Germinal center (tissue), 1 donor: ENCODE measurements at places on chromosomes 3 and 15.

DNA sequence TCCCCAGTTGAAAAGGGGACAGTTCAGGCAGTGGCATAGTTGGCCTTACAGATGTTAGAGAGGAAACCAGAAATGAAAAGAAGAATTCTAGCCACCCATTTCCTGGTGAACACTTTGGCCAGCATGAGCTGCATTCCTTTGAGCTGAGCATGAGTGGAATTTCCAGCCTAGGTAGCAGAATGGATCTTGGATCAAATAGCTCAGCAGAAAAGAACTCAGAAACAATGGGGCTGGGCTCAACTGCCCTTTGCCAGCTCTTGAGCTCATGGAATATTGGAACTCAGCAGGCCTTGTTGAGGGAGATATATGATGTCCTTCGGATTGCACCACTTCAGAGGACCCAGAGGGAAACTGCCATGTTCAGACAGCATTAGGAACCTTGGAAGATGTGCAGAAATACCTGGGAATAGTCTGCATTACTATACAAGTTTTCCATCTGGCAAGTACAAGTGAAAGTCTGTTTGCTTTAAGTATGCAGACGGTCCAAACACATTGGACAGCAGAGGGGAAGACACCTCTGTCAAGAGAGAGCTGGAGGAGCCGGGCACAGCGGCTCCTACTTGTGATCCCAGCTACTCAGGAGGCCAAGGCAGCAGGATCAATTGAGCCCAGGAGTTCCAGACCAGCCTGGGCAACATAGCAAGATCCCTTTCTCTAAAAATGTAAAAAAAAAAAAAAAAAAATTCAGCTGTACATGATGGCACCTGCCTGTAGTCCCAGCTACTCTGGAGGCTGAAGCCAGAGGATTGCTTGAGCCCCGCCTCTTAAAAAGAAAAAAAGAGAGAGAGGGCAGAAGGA, 3.1 kb upstream of the CDV3 start:
- no peak for DNase-seq

- DNase-seq: no peak
Measured at GRCh38 chr3:72036899-72037298, 252.0 kb upstream of the PROK2 start.

DNA sequence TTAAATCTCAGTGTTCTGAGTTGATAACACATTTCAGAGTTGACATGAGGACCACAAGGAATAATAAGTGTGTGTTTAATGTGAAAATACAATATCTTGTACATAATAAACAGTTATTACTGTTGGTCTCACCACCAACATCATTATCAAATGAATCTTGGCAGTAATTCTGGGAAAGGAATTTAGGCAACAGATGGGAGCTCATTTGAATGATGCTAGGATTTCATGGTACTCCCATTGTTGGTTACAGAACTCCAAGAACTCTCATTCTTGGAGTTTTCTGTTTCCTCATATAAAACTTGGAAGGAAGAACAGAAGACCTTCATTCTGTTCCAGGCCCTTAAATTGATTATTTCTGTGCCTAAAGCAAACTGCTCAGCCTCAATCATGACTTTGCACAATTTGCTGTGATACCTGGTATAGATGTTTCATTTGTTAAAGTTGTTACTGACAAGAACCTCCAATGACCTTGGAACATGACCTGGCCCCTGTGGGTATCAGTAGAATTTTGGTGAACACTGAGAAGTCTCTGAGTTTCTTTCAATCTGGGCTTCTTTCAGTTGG, 385.8 kb downstream of the LPP start:
- DNase-seq: no peak

- DNase-seq: no peak
Measured at GRCh38 chr3:194579091-194579606, 54.1 kb downstream of the TMEM44 start.

- DNase-seq: no peak
Measured at GRCh38 chr3:4458961-4459360, 8.1 kb downstream of the SUMF1 start.

DNA sequence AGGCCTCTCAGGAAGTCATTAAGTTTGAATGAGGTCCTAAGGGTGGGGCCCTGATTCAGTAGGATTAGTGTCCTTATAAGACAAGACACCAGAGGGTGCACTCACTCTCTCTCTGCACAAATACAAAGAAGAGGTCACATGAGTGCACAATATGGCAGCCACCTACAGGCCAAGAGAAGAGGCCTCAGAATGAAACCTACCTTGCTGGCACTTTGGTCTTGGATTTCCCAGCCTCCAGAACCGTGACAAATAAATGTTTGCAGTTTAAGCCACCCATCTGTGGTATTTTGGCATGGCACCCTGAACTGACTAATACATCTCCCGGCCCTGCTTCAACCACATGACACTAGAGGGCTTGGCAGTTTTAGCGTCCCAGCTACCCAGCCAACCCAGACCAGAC, 73.9 kb upstream of the CHRNB4 start:
- DNase-seq: no peak

- DNase-seq: no peak
Measured at GRCh38 chr3:15940641-15941040, 142.9 kb upstream of the ANKRD28 start.

GRCh38 chr3:170007031-170007663, 30.6 kb upstream of the GPR160 start:
- peak; percentile 28 for DNase-seq

GRCh38 chr3:16060945-16061344, 113.5 kb upstream of the GALNT15 start:
- no peak for DNase-seq

DNA sequence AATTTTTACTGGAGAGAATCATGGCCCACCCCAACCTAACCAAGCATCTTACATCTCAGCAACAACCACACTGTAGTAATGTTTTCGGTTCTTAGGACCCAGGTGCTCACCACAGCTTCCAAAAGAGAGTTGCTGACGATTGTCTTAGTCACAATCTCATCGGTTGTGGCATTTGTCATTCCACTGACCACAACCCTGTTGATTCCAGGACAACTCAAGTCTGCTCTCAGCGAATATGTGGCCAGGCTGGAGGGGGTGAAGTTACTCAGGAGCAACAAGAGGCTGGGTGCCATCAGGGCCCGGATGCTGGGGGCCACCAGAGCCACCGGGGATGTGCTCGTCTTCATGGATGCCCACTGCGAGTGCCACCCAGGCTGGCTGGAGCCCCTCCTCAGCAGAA, 25.9 kb downstream of the GALNT15 start:
- DNase-seq: no peak

DNA sequence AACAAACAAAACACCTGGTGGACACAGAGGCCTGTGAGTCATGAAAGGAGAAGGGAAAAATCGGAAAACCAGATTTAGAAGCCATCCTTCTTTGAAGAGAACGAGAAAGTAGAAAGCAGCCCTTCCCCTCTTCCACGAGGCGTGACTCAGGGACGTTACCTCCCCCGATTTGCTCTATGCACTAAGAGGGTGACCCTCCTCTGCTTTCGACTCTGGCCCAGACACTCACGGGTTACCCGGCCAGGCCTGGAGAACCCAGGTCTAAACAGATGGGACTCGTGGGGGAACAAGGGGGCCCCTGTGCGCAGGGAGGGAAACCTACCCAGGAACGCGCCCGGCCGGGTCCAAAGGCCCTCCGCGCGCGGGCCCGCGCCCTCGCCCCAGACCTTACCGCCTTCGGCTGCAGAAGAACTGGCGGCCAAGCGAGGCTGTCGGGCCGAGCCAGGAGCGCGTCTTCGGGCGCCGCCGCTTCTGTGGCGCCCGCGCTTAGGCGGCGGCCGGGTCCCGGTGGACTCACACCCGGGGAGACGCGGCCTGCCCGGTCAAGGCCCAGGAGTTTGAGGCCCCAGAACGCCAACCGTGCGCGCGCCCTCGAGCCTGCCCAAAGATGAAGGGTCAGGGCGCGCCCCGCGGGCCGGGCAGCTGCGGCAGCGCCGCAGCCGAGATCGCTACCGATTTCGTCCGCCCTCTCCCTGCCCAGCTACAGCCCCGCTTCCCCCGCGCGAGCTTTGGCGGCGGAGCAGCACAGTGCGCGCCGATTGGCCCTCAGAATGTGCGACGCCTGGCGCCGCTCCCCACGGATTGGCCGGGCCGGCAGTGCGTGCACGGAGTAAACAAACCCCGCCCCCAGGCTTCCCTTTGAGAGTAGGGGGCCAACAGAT, at the start of gene TFDP2:
Gene TFDP2, minus strand, starts transcription at position 753 of the 881 bp plus-strand sequence. CDS start 47,795 bp downstream, outside the sequence.
- DNase-seq: peak; percentile 92

- no peak for DNase-seq
Measured at GRCh38 chr3:155991212-155991611, 120.8 kb downstream of the GMPS start.

DNA sequence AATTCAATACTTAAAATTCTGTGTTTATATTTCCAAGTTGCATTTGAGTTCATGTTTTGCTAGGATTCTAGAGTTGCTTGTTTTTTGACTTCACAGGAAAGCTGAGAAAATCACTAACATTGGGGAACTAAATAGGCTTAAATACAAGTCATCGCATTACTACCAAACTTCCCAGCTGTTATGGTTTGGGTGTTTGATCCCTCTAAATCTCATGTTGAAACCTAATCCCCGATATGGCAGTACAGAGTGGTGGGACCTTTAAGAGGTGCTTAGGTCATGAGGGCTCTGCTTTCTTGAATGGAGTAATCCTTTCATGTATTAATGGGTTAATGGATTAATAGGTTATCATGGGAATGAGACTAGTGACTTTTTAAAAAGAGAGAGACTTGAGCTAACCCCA, 77.2 kb upstream of the ARPP21 start:
- DNase-seq: no peak

GRCh38 chr3:57164657-57165573, at the start of gene IL17RD:
Gene IL17RD (minus strand): TSS chr3:57165353. CDS start chr3:57165286, 67 bp downstream.
- DNase-seq: peak; percentile 85

GRCh38 chr3:23648996-23649395, 156.8 kb upstream of the UBE2E1 start:
- DNase-seq: no peak

DNA sequence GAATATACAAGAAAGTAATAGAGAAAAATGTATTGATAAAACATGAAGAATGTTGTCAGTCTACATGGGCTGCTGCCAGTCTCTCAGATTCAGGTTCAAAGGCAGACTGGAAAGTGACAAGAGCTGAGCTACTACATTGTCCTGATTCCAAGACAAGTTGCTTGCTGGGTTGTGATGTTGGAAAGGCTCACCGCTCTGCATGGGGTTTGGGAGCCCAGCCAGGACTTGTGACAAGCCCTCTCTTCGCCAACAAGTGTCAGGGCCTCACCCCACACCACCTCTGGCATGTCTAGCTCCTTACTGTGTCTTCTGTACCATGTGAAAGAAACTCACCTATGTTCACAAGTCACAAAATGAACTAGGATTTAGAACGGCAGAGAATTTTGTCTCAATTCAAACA, 43.0 kb upstream of the SH3GL3 start:
- no peak for DNase-seq

GRCh38 chr15:70475407-70475781, 288.0 kb downstream of the UACA start:
- no peak for DNase-seq

DNA sequence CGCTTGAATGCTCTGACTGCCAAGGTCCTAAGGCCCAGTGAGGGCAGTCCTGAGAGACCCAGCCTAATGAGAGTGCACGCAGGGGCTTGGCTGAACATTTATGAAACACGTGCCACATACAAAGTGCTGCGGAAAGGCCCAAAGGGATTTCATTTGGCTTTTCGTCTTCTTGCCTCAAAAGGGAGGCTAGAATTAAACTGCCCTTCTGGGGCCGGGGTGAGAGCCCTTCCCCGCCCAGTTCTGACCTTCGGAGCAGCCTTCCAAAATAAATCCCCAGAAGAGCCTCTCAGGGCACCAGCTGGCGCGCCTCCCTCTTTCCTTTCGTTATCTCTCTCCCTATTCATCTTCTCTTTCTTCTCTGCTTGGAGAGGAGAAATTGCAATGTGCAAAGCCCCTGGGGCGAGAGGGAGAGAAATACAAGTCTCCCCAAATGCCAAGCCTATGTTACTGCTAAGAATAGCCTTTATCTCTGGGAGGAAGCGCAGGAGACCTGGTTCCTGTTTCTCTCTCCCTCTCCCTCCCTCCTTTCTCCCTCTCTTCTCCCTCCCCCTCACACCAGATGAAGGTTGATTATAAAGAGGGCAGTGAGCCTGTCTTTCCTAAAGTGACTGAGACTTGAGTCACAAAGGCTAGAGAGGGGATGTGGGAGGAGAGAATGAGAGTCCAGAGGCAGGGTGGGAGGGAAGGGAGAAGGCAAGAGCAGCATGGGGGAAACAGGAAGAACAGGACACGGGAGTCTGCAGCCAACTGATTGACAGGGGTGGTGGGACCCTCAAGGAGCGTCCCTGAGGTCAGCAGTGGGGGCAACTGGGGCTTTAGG, 36.7 kb upstream of the NDUFB4 start:
- no peak for DNase-seq

DNA sequence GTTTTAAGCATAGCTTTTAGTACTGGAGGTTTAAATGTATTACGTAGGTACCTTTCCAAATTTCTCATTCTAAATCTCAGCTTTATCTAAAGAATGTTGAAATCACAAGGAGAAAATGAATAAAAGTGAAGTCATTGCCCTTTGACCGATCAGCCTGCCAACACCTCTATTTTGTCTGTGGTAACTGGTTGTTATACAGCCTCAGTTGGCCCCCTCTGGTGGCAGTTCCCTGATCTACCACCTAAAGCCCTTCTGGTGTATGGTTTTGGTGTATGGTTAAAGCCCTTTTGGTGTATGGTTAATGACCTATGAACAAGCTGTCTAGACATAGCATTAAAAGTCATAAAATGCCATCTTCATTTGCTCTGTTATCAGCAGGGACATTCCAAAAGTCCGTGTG, 378.2 kb upstream of the AZI2 start:
- peak; percentile 3 for DNase-seq

GRCh38 chr15:59862191-59863155, 141.6 kb upstream of the FOXB1 start:
- DNase-seq: no peak

DNA sequence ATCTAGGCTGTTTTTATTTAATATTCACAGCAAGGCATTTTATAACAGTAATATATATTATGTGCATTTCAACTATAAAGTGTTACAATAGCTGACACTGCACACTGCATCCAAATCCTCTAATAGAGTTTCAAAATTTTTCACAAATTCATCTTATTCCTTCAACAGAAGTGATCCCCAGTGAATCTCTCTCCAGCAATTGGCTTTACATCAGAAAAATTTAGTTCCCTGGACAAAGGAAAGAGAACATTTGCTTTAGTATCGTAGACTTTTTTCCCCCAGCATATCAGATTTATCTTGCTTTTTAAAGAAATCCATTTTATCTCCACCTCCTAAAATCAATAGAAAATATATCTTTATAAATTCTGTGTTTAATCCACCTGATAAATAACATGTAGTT, 868.6 kb downstream of the TBL1XR1 start:
- no peak for DNase-seq

DNA sequence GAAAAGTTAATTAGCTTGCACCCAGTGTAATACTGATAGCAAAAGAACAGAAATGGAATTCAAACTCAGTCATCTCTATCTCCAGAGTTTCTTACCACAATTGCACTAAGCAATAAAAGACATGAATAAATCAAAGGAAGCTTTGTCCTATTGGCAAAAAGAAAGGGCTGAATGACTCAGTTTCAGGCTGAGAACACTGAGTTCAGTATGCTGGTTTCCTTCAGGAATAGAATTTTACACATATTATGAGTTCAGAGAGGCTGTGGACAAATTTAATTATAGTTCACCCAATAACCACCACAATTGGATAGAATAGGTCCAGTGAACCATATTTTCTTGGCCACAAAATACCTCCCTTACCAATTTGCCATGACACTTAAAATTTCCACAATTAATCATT, 249.7 kb downstream of the KCNMB2 start:
- DNase-seq: no peak
